Activated T-helper 17 cell treated with anti-CD3 and anti-CD28 coated beads, Interleukin-2, amount 50 U/mL, for 72 hours (primary cell): ENCODE measurements at places on chromosomes 5 and 9.

DNA sequence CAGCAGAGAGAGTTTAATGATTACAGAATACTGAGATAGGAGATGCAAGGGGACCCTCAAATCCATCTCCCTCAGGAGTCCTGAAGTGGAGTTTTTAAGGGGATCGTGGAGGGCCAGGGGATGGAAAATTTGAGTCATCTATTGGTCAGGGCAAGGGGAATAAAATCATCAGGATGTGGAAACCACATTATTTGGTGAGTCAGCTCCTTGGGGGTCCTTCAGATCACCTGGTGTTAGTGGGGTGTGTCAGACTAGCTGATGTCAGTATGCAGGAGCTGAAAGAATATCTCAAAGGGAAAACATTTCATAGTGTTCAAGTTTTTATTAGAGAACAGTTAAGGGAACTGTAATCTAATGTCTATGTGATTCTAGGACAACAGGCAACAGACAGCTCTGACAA lies 183.0 kb upstream of the FTMT start:
- no peak for ATAC-seq

- ATAC-seq, result no peak
These were observed 252.8 kb downstream of the PSAT1 start for GRCh38 chr9:78549711-78550110.

DNA sequence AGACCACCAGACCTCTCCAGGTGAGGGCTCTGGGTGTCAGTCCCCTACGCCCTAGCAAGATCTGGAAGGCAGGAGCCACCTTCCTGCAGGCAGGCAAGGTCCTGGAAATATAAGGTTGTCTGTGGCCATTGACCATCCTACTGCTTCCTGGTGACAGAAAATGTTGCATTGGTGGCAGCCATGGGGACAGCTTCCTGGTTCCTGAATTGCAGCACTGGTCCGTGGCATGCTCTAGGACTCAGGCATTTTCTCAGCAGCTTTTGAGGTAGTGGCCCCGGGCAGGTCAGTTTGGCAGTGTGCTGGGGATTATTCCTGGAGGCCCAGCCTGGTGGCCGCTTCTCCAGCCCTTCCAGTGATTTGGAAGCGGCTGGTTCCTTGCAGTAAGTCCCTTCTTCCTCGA lies 36.6 kb upstream of the KCNMB1 start:
- no peak for ATAC-seq

- ATAC-seq, result no peak
These were observed 123.3 kb downstream of the PCSK5 start for GRCh38 chr9:76013809-76014208.

- ATAC-seq, result no peak
These were observed 190.3 kb downstream of the DCP2 start for GRCh38 chr5:113166852-113167366.

GRCh38 chr5:75616971-75617621 lies 5.8 kb downstream of the ANKDD1B start:
- ATAC-seq, result no peak

DNA sequence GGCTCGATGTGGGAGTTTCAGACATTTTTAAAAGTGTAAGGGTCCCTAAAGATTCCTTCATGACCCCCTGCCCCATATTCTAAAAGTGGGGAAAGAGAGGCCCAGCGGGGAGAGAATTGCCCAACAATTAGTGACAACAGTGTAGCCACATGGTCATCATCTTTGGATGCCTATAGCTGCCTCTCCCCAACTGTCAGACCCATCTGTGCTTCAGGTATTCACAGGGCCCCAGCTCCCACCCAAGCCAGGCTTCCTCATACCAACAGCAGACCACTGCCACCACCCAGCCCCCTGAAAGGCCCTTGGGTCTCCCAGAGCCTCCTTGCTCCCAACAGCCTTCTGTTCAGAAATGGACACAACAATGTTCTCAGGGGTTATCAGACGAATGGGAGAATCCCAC lies 4.1 kb downstream of the BICD2 start:
- ATAC-seq, result no peak

GRCh38 chr9:128343855-128344254 lies 3.5 kb downstream of the SLC27A4 start:
- ATAC-seq, result no peak

GRCh38 chr5:113274836-113275414 lies 159.9 kb downstream of the TSSK1B start:
- ATAC-seq, result no peak
